ENCODE measurements at places on chromosomes 6 and 20.

DNA sequence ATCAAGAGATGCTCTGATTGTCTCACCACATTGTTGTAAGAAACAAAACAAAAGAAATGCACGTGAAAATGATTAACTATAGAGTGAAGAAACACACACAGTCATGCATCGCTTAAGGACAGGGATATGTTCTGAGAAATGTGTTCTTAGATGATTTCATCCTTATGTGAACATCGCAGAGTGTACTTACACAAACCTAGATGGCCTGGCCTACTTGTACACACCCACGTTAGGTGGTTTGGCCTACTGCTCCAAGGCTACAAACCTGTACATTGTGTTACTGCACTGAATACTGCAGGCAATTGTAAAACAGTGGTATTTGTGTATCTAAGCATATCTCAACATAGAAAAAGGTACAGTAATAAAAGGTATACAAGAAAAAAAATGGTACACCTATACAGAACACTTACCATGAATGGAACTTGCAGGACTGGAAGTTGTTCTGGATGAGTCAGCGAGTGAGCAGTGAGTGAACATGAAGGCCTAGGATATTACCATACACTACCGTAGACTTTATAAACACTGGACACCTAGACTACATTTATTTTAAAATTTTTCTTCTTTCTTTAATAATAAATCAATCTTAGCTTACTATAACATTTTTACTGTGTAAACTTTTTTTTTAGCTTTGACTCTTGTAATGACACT is 48.6 kb downstream of the FKBP5 start:
- DNase-seq = no peak

DNA sequence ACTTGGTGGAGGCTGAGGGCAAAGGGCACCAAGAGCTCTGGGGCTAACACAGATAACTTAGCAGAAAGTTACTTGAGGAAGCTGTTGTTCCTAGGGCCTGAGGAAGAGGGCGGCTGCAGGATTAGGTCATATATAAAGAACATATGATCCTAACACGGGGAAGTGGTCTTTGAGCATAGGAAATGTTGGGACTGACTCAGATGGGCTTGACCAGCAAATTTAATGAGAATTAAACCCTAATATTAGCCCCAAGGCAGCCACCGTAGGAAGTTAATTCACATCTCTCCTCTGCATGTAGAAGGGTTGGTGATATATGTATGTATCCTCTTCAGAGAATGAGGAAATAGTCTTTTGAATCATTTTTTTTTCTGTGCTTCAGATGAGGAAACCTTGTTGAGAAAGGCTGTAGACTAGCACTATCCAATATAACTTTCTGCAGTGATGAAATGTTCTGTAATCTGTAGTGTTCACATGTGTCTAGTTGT is 9.2 kb upstream of the ZBTB9 start:
- no peak for DNase-seq

GRCh38 chr6:150276937-150277742 is 91.7 kb upstream of the IYD start:
- DNase-seq = no peak

GRCh38 chr6:141551318-141551717 is 581.4 kb upstream of the GJE1 start:
- no peak for DNase-seq

- DNase-seq = no peak
Measured at GRCh38 chr6:53593001-53593488, 48.1 kb upstream of the GCLC start.

DNA sequence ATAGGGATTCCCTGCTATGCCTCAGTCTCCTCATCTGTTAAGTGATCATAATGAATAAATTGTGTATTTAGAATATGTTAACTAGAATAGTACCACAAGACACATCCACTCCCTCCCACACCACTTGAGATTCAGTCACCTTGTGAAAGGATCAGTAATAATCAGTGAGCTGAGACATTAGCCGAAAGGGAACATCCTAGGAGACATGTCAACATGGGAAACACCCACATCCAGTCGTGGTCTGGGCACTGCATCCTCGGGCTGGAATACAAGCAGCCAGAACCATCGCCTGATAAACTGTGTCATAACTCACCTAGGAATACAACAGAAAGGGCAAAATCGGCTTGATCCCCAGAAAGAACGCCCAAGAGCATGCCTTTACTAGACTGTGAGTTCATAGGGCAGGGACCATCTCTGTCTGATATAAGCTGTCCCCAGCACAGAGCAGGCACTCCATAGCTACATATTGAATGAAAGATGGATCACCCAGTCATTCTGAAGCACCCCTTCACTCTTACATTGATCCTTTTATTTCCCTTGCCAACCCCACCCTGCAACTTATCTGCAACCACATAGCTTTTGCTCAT is 23.9 kb downstream of the RIPOR2 start:
- DNase-seq = no peak

- DNase-seq = no peak
Measured at GRCh38 chr20:21862956-21863355, 157.5 kb downstream of the PAX1 start.

DNA sequence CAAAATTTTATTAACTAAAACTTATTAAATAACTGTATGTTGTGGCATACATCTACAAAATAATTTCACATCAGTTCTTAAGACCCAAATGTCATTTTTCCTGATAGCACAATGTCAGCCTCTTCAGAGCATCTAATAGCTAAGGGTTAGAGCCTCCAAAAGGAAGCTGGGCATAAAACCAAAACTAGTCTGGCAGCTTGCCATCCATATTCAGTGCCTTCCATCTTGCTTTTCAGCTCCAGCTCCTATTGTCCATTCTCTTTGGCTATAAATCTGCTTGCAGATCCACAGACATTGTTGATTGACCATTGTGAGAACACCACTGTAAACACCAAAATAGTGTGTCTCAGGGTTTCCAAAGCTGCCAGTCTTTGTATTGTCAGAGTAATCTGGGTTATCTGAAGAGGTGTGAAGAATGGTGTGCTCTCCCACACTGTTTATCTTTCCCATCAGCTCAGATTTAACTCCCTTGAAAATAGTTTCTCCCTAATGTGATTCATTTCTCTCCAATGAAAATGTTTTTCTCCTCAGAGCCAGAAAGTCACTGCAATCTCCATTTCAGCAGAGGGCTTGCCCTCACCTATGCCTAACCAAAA is 154.8 kb upstream of the KCNQ5 start:
- no peak for DNase-seq

GRCh38 chr6:134795691-134796090 is 154.2 kb downstream of the ALDH8A1 start:
- no peak for DNase-seq

DNA sequence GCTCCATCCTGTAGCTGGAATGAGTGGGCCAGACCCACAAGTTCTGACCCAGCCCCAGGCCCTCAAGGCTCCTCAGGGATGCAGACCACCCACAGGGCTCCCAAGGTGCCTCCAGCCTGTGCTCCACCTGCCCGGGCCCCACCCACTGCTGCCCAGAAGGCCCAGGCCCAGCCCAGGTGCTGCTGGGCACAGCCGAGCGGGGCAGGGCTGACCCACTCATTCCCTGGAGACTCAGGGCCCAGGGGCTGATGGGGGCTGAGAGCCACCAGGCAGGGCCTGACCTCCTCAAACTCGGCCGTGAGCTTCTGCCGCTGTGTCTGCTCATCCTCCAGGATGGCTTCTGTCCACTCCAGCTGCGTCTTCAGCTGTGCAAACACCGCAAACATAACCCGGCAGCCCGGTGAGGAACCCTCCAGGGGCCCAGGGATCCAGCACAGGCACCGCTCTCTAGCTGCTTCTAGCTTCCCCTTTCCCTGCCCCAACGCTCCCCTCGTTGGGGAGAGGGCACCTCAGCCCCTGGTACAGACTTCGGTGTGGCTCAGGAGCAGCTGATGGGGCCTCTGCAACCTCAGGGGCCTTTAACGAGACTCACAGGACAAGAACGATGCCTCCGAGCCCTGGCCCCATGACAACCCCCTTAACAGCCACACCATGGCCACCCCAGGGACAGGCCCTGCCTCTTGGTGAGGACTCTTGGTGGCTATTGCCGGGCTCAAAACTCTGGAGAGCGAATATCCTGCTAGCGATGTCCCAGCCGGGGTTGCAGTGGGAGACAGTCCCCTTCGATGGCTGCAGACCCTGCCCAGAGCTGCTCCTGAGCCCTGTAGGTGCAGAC is 46.0 kb downstream of the DSTN start:
- DNase-seq = no peak

DNA sequence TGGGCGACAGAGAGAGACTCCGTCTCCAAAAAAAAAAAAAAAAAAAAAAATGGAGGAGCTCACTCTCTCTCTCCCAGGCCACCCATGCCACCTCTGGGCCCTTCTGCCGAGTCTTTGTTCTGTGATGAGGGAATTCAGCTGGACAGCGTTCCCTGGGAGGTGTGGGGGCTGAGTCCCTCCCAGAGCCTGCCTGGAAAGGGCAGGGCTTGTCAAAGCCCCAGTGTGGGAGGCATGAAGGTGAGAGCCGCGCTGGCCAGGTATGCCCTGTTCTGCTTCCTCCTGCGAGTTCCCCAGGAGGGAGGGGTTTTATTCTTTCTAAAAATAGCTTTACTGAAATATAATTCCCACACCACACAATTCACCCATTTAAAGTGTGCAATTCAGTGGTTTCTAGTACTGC is 69.6 kb downstream of the TMEM242 start:
- no peak for DNase-seq

- no peak for DNase-seq
Measured at GRCh38 chr6:159935065-159935464, 33.8 kb upstream of the IGF2R start.

DNA sequence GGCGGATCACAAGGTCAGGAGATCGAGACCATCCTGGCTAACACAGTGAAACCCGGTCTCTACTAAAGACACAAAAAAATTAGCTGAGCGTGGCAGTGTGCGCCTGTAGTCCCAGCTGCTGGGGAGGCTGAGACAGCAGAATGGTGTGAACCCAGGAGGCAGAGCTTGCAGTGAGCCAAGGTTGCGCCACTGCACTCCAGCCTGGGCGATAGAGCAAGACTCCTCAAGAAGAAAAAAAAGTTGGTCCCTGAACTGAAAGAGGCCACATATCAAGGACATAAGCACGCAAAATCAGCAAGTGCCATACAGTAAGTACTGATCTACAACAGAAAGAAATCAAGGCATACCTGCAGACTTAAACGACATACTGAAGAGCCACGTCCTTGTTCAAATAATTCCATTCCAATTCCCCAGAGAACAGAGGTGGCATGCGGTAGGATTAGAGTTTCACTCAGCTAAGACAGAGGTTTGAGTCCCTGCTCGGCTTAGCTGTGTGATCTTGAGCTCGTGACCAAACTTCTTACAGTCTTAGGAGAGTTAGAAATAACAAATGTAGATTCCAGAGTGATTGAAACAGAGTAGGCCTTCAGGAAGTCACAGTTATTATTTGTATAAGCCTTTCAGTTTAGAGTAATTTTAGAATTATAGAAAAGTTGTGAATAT is 29.2 kb downstream of the B4GALT5 start:
- no peak for DNase-seq

GRCh38 chr6:41878246-41878645 is 16.9 kb downstream of the USP49 start:
- no peak for DNase-seq

DNA sequence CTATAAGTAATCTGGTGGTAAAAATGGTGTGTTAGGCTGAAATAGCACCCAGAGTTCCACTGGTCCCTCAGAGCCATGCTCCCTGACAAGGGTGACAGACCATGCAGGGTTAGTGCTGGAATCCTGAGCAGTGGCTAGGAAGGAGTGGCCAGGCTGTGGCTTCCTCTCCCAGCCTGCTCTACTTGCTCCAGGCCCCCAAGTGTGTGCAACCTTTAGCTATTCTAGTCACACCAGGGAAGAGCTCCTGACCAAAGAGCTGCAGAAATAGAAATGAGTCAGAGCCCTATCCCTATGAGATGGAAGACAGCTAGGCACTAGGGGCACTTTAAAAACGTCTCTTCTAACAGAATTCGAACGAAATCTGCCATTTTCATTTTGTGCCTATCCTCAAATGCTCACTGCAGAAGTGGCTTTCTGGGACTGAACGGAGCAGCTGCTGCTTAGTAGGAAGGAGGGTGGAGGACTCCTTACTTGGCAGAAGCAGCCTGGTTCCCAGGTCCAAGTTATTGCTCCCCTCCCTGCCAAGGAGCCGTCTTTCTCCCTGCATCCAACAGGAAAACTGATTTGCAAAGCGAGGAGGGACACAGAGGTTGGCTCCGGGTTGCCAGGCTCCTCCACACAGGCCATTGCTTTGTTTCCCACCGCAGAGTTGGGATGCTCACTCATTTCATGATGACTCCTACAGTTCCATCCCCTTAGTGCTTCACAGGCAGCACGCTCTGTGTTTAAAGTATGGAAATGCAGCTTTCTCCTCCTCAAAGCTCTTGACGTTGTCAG is 754.5 kb downstream of the C6orf118 start:
- no peak for DNase-seq

DNA sequence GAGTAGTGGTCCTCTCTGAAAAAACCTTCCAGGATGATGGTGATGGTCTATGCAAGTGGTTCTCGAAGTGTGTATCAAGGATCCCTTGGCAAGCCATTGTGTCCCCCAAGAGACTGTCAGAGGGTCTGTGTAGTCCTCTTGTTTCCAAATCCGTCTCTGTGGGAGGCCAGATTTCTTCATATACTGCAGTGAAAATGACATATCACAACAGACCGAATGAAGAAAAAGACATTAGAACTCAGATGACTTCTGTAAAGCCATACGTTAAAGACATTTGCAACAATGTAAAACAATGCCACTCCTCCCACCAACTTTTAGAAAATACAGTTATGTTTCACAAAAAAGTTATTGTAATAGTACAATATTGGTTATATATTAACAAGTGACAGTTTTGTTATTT is 27.2 kb upstream of the LAMP5 start:
- no peak for DNase-seq

- no peak for DNase-seq
Measured at GRCh38 chr20:2643708-2644107, 8.7 kb upstream of the NOP56 start.

- no peak for DNase-seq
Measured at GRCh38 chr20:59153832-59154231, 9.8 kb upstream of the ZNF831 start.

DNA sequence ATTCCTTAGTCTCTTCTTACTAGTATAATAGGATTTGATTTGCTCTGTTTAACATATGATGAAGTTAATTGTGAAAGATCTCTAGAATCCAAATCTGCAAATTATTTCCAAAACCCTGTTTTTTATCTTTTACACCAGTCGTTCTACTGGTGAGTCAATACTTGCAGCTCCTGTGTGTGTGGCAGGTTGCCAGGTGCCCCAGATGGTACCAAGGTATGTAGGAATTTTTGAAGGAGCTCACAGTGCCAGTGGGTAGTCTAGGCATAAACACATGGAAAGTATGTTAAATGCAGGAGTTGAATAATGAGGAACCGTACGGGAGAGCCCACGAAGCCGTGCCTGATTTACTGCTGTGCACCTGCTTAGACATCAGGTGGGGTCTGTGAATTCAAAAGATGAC is 192.2 kb downstream of the FARS2 start:
- no peak for DNase-seq

DNA sequence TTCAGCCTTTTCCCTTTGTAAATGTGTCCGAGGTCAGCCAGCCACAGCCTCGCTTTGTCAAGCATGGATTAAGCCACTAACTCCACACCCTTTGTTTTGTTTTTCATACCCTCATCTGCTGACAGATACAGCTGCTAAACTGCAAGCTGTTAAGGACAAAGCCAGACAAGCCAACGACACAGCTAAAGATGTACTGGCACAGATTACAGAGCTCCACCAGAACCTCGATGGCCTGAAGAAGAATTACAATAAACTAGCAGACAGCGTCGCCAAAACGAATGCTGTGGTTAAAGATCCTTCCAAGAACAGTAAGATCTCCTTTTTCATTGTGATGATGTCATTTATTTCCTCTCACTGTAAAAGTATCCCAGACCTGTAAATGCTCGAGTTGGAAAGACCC is 269.3 kb downstream of the ARHGAP18 start:
- DNase-seq = no peak

Measured in stimulated activated CD8-positive, alpha-beta memory T cell treated with anti-CD3 and anti-CD28 coated beads, Interleukin-7, amount 100 ng/mL, for 24 hours (primary cell).